Progenitor cell of endocrine pancreas (in vitro differentiated cells): ENCODE measurements at places on chromosomes 3 and 15. TPM values are rescaled to one million over a fixed set of nuclear protein-coding genes. Genes with fewer than 3 reads are reported as not detected.

The CPEB1 gene
- 0.60 and 0.80 TPM in 2 replicates for total RNA-seq

The COLQ gene
- 9.2 and 9.9 TPM in 2 replicates for total RNA-seq

DNA sequence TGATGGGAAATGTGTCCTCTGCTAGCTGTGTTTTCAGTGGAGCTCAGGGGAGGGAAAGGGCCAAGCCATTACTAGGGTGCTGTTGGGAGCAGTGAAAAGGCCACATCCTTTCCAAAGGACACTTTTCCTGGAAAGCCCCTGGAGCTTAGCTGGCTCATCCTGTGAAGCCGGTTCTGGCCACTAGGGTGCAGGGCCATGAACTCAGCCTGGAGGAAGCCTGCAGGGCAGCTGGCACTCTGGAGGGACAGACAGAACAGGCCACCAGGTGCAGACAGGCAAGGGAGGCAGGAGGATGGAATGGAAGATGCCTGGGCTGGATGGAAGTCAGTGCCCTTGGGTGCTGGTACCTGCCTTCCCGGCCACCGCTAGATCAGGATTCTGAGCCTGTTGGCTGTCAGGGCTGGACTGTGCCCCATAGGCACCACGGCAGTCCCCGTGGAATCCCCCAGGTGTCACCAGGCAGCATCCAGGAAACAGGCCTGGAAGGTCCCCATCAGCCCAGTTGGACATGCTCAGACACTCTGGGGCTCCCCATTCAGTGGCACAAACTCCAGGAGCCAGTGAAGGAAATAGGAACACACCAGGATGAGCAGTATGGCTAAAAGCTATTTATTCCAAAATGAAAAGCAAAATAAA, 76.2 kb upstream of the C2CD4B start:
- no peak for DNase-seq

DNA sequence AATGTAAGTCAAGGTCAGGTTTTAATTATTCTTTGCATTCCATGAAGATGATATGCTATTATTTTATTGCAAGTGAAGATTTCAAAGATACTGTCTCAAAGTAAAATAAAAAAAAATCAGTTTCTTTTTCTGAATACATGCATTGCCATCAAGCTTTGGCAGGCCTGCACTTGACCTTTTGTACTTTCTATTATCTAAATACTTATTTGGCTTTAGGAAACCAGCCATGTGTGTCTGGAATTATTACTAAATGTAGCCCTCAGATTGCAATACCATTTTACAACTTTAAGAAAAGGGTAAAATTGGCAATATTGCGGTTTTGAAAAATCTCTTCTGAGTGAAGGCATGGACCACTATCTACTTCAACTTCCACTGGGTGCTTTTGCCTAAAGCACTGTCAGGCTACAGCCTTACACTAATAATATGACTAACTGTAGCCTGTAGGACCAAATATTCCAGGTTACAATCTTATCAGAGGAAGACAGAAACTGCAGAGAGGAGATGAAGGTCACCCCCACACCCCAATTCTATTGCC, 349.4 kb upstream of the DCBLD2 start:
- no peak for DNase-seq
